Progenitor cell of endocrine pancreas (in vitro differentiated cells): ENCODE measurements at places on chromosomes 2 and 18. TPM values are rescaled to one million over a fixed set of nuclear protein-coding genes. Genes with fewer than 3 reads are reported as not detected.

Gene TSPYL6
- total RNA-seq, result not detected in 2 replicates

Gene TPGS2
- 127 and 129 TPM in 2 replicates for total RNA-seq

Gene ANKRD30B
- not detected in 2 replicates for total RNA-seq

Gene SPAG16
- total RNA-seq, result 52.8 and 54.4 TPM in 2 replicates

Gene MARCHF4
- total RNA-seq, result 2.0 and 2.2 TPM in 2 replicates
